Left lung (tissue), 14 donors: ENCODE measurements at places on chromosomes 5 and 9. TPM values are rescaled to one million over a fixed set of nuclear protein-coding genes. Genes with fewer than 3 reads are reported as not detected.

FBN2 gene
- polyA plus RNA-seq = 52.7 TPM

CNTFR gene
- polyA plus RNA-seq = 35.6 TPM

DNA sequence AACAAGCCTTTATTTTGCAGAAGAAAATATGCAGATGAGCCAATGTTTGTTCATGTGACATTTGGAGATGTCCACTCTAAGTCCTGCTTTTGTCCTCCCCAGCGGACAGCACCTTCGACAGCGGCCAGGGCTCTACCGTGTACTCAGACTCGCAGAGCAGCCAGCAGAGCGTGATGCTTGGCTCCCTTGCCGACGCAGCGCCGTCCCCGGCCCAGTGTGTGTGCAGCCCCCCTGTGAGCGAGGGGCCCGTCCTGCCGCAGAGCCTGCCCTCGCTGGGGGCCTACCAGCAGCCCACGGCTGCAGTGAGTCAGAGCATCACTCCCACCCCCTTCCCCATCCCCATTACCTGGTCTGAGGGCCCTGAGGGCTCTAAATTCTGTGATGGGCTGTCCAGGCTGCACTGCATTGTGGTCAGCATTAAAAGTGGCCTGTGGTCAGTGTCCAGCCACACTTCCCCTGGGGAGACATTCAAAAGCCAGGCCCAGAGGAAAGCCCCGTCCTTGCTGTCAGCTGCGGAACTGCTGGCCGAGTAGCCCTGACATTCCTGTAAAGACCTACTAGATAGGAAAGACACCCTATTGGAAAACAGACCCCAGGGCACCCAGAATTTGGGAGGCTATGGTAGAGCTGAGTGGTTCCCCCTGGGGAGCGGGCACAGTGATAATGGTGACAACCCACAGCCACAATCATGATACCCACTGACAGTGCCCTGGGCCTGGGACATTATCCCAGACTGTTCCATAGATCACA, 69.0 kb downstream of the WNK2 start:
- DNase-seq = no peak

DNA sequence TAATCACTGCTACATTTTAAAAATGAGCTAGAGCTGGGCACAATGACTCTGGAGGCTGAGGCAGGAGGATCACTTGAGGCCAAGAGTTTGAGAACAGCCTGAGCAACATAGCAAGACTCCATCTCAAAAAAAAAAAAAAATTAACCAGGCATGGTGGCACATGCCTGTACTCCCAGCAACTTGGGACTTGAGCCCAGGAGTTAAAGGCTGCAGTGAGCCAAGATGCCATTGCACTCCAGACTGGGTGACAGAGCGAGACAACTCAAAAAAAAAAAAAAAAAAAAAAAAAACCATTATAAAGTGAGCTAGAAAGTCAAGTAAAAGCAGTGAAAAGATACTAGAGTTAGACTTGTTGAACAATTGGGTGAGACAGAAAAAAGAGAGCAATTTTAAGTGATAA, 28.2 kb downstream of the FEM1C start:
- DNase-seq = no peak

GRCh38 chr5:62283861-62284260, 22.1 kb upstream of the KIF2A start:
- DNase-seq = no peak

GRCh38 chr9:32918628-32919027, 82.8 kb downstream of the APTX start:
- DNase-seq = no peak

DNA sequence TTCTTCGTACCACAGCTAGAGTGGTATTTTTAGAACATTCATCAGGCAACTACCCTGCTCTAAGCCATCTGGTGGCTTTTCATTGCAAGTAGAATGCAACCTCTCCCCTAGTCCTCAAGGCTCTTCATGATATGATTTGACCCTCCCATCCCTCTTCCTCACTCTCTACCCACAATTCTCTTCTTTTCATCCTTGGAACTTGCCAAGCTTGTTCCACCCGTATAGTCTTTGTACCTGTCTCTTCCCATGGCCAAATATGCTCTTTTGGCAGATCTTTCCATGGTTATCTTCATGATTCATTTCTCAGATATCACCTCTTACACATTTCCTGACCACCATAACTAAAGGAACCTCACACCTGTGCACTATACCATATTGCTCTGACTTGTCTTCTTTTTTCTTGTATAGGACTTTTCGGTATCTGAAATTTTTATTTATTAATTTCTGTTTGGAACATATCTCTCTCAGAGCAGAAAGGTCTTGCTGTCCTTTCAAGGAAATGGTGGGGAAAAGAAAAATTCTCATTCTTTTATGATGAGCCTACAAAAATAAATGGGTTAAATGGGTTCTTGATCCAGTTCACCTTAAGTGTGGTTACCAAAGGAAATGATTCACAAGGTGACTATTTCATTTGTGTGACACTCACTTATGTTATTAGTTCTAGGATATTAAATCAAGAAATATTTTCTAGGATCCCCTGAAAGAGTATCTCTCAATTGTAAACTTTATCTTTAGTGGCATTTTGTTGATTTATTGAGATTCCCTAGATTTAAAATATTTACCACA, 3.7 kb upstream of the CD274 start:
- no peak for DNase-seq

DNA sequence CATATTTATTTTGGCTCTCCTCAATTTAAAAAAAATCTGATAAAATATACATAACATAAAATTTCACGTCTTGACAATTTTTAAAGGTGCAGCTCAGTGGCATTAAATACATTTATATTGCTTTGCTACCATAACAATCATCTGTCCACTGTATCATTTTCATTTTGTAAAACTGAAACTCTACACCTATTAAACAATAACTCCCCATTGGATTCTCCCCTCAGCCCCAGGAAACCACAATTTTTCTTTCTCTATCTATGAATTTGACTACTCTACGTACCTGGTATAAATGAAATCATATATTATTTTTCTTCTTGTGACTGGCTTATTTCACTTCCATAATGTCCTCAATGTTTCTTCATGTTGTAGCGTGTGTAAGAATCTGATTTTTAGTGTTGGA, 563.5 kb downstream of the PRR16 start:
- DNase-seq = no peak

DNA sequence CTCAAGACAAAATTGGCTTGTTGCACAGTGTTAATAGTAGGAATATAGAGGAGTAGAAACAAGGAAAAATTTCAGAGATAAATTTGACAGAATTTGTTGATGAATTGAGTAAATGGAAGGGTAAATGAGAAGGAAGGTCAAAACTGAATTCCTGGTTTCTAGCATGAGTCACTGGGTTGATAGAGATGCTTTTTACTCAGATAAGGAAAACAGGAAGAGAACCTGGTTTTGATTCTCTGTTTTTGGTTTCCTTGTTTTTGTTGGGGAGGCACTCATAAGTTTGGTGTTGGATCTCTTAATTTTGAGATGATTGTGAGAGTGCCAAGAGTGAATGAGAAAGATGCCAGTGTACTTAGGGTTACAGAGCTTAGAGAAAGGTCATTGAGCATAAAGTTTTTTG, 7.1 kb downstream of the LRRC70 start:
- DNase-seq = no peak

GRCh38 chr5:133939668-133940067, 28.8 kb downstream of the C5orf15 start:
- DNase-seq = no peak

- no peak for DNase-seq
Measured at GRCh38 chr9:83188277-83188676, 125.3 kb upstream of the RASEF start.

- no peak for DNase-seq
Measured at GRCh38 chr5:17183831-17184230, 33.6 kb upstream of the BASP1 start.

- DNase-seq = peak; percentile 86
Measured at GRCh38 chr9:74887041-74887980, at the start of gene TRPM6. TRPM6 (minus strand) TSS chr9:74887921; CDS start chr9:74887856, 65 bp downstream.
